ENCODE measurements at places on chromosomes 7 and 10.

DNA sequence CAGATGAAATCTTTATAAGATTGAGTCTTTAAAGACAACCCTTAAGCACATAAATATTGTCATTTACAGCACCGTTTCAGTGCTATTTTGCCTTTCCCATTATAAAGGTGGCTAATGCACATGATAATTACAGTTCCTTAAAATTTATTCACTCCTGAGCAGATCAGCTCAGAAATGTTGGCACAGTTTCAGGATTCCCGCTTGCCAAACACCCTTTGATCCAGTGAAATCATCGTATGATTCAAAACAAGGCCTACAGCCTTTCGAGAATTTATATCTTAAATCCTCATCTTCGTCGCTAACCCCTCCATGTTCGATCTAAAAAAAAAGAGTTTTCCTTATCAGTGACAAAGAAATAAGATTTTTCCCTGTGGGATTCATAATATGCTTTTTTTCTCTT lies 14.1 kb upstream of the SOSTDC1 start:
- peak; percentile 28 for DNase-seq

DNA sequence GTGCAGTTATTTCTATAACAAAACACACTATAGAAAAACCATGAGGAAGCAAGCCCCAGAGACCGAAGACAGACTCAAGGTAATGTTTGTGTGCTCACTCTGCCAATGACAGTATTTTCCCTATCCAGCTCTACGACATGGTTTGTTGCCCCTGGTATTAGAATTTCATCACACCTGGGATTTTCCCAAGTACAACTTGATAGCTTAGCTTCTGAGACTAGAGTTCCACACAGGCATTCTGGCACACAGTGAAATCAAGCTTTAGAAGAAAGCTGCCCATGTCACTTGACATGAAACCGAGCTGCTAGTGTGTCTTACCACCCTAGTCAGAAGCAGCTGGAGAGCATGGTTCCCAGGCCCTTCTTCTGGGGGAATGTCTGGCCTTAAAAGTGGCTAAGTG lies 44.1 kb upstream of the AKR1E2 start:
- no peak for DNase-seq

- DNase-seq, result peak; percentile 88
Observed at GRCh38 chr10:62916141-62916603, 100.0 kb upstream of the EGR2 start.

DNA sequence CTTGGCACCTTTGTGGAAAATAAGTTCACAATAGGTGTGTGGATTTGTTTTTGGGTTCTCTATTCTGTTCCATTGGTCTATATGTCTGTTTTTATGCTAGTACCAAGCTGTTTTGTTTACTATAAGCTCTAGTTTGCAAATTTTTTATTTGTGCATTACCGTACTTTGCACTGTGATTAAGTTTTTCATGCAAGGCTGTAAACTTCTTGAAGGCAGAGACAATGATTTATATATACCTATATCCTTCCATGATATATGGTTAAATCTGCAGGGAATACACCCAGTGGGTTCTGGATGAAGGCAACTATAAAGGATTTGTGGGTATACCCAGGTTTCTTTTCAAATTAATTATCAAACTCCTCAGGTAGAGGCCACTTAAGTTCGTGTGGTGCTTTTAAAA lies 91.8 kb upstream of the PDLIM1 start:
- no peak for DNase-seq

DNA sequence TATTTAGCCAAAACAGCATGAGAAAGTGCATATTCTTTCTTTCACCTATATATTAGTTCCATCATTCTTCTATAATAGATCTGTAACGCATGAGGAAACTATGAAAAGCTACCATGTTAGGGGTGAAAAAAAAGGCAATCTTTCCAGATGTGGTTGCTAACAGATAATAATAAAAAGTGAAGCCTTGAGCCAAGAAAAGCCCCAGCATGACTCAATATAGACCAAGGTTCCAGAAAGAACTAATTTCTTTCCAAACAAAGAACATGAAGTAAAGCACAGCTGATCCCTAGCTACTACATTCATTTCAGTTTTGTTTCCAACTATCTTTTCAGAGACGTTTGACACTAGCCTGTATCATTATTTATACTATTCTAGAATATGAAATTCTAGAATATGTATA lies 16.4 kb downstream of the ARL4A start:
- no peak for DNase-seq

- no peak for DNase-seq
Observed at GRCh38 chr7:26102176-26102575, 49.8 kb upstream of the NFE2L3 start.

All from foreskin keratinocyte (primary cell).